H4 (cell line): ENCODE measurements at places on chromosomes 3 and 15.
A peak's percentile ranks its signal among the peaks of the same experiment; 100 is the strongest.

DNA sequence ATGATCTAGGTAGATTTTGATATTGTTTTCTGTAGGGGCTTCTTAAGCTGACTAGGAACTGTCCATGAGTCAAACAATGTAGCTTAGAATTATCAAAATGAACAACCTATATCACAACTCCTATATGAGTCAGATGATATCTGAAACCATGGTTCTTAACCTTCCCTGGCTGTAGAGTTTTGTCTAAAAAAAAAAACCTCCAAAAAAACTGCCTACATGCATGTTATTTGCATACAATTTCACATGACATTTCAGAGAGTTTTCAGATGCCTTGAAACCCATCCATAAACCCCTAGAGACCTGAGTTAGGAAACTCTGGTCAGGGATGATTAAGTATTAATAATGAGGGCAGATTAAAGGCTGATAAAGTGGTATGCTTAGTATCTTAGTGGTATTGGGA, 157.0 kb downstream of the CHST2 start:
- DNase-seq: no peak

GRCh38 chr15:36323615-36324014, 255.8 kb upstream of the CDIN1 start:
- DNase-seq: no peak

DNA sequence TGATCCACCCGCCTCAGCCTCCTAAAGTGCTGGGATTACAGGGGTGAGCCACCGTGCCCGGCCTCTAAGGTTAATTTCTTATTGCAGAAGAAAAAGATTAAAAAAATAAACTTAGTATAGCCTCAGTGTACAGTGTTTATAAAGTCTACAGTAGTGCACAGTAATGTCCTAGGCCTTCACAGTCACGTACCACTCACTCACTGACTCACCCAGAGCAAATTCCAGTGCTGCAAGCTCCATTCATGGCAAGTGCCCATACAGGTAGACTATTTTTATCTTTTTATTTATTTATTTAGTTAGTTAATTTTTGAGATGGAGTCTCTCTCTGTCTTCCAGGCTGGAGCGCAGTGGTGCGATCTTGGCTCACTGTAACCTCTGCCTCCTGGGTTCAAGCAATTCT, 3.2 kb upstream of the FLNB start:
- no peak for DNase-seq

- DNase-seq: peak; percentile 48
These were observed 1031.8 kb upstream of the NR2F2 start for GRCh38 chr15:95298729-95299128.

DNA sequence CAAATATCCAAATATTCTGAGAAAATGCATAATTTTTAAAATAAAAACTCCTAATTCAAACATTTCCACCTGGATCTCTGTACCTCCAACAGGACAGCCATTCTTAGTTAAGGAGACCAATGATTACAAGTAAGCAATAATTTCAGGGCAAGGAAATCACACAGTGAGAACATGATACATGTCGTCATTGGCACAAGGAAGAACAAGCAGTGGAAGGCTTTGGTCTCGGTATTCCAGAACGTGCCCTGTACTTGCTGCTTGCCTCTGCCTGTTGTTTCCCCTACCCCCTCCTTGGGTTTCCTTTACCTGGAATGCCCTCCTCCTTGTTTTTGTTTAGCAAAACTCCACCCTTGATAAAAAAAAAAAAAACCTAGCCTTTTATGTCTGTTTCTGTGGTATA, 72.8 kb downstream of the PPM1L start:
- DNase-seq: no peak

DNA sequence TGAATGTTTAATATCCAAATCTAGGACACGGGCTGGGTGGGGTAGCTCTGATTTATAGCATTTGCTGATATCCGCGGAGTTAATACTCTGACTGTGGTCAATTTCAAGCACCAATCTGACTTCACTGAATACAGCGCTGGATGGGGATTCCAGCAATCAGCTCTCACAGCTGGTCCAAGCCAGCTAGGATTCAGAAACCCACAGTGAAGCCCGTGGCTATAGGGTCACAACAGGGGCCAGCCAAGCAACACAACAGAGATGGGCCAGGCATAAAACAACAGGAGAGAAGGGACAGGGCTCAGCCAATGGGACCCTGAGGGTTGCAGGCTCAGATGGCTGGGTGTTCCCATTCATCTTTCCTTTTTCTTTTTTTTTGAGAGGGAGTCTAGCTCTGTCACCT, 5.4 kb upstream of the LMAN1L start:
- no peak for DNase-seq

DNA sequence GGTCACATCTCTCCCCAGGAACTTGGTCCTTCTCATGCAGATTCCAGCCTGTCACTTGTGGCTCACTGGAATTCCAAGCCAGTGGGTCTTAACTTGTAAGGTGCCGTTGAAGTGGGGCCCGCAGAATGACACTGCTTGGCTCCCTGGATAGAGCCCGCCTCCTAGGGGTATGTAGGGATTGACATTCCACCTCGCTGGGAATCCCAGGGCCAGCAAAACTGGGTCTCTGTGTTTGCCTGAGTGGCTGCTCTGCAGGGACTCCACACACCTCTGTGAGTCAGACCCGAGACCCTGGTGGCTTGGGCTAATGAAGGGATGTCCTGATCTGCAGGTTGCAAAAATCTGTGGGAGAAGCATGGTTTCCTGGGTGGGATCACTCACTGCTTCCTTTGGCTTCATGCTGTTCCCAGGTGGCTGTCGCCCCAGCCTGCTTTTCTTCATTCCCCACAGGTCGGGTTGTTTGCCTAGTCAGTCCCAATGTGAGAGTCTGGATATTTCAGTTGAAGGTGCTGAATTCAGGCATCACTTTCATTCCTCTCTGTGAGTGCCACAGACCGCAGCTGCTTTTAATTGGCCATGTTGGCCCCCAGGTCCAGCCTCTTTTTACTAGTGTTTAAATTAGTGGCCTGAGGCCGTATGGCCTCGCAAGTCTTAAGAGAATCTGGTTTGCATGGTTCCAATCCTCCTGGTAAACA, 156.0 kb upstream of the TRIM42 start:
- no peak for DNase-seq

- DNase-seq: no peak
These were observed 82.3 kb downstream of the AAGAB start for GRCh38 chr15:67172172-67172571.

DNA sequence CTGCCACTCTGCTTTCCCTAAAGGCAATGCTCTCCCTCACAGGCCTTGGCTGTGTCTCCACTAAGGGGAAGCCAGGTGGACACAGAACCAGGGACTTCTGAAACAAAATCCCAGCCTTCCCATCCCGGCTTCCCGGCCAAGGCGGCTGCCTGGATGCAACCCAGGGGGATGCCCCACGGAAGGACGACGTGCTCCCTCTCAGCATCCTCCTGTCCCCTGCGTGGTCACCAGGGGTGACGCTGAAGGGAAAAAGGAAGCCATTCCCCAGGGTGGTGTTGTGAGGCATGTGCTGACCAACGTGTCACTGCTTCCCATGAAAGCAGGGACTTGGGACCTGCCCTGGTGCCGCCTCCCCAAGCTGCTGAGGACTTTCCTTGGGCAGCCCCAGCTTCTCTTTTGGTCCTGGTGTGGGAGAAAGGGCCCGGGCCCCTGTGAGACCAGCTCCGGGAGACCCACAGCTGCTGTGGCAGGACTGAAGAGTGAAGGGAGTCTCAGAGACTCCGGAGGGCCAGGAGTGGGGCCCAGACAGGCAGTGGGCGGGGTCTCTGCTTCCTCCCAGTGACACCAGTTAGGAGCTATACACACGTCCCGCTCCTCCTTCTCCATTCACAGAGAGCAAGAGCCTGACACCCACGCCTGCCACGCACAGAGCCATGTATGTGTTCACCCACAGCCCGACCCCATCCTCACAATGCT, 139.2 kb downstream of the NUP210 start:
- no peak for DNase-seq

DNA sequence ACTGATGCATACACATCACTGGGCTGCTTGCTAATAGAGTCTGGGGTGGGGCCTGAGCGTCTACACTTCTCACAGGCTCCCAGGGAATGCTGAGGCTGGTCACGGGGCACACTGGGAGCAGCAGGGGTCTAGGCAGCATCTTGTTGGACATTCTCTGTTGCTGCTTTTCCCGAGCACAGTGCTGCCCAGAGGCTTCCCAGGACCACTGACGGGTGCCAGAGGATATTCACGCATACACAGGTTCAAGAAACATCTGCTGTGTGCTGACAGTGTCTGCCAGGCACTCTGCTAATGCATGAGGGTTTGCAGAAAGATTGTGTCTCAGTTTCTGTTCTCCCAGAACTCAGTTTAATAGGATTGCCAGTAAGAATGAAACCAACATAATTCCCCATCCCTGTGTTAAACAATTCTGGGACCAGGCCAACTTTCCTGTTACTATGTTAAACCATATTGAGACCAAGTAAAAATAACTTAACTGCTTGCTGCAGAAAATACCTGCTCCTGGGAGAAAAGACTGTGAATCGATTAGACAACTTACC, 23.9 kb upstream of the BCL2L10 start:
- DNase-seq: no peak

GRCh38 chr3:94269763-94270162, 206.9 kb downstream of the NSUN3 start:
- DNase-seq: no peak

- DNase-seq: no peak
These were observed 202.7 kb downstream of the MAGI1 start for GRCh38 chr3:65836047-65836446.

DNA sequence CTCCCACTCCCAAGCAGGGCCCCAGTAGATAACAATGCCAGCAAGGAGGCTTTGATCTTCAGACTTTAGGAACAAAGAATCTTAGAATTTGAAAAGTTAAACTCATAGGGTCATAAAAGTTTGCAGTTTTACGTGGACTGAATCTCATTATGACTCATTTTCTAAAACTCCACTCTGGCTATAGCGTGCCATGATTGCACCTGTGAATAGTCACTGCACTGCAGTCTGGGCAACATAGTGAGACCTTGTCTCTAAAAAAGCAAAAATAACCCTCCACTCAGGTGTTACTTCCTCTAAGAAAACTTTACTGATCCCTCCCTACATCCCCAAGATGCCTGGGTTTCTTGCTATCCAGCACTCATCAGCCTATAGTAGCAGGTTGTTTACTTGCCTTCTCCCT, 104.5 kb downstream of the IL20RB start:
- no peak for DNase-seq

GRCh38 chr3:33746416-33747116, 28.5 kb upstream of the CLASP2 start:
- DNase-seq: no peak

DNA sequence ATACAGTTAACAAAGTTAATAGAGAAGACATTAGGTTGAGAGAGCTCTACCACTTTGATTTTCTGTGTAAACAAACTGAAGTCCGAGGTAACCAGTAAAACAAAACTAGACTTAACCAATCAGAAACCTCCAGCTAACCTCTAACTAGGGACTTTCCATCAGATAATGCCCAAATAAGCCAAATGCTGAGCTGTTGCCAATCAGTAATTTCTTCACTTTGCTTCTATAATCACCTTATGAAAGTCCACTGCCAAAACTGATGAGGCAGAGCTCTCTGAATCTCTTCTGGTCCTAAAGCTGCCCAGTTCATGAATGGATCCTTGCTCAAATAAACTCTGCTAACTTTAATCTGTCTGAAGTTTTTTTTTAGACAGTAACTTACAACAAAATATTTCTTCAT, 448.0 kb upstream of the NECTIN3 start:
- DNase-seq: no peak

GRCh38 chr15:53297828-53298227, 461.6 kb downstream of the WDR72 start:
- no peak for DNase-seq

DNA sequence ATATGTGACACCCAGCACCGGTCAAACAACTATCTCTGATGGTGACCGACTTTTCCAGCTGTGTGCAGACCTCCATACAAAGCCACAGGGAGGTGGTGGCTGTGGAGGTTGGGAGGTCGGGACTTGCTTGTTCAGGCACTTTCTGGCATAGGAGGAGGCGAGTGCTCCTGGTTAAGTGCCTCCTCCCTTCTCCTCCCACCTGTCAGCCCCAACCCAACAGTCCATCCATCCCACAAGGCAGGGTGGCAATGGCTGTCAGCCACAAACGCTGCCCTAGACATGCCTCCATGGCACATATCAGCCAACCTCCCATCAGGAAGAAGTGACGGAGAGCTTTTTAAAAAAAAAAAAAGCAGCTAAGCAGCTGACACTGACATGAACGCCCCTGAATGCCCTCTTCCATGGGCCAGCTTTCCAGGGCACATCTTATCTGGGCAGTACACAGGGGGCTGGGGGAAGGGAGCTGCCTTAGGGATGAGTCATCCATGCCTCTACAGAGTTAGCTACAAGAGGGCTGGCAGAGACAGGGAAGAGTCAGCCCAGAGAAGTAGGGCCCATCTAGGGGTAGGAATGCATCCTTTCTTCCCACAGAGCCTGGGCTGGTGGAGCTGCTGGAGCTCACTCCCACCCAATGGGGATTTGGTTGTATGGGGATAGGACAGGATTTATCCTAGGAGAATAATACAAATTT, 41.2 kb downstream of the CCDC12 start:
- peak; percentile 89 for DNase-seq

- DNase-seq: no peak
These were observed 106.9 kb upstream of the SLCO2A1 start for GRCh38 chr3:134136604-134137003.

GRCh38 chr15:62986948-62987347, 55.6 kb upstream of the TPM1 start:
- DNase-seq: no peak

- DNase-seq: no peak
These were observed 157.1 kb upstream of the TGFBR2 start for GRCh38 chr3:30449290-30449632.

- peak; percentile 33 for DNase-seq
These were observed 32.0 kb downstream of the MAP4 start for GRCh38 chr3:47984075-47984728.

DNA sequence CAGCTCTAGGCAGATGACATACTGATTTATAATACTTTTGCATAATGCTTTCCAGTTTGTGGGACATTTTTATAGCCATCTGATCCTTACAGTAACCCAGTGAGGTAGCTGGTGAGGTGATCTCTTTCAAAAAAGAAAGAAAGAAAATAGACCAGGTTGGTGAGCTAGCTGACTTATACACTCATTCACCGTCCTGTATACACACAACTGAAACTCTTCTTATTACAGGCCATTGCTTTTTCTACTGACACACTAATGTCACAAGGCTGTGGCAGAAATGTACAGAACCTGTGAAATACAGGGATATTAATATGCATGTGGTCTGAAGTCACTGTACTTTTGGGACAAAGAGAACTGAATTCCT, 150.2 kb upstream of the BHLHE40 start:
- no peak for DNase-seq

DNA sequence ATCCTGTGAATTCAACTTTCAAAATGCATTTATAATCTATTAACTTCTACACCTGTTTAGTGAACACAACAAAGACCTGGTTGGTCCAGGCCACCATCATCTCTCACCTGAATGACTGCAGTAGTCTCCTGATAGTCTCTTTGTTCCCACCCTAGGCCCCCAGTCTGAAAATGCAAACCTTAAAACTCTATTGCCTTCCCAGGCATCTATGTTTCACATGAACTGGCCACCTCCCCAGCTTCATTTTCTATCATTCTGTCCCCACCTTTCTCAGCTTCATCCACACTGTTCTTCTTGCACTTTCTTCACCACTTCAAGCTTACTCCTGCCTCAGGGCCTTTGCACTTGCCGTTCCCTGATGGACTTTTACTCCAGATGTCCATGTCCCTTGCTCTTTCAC, 45.0 kb downstream of the CLSTN2 start:
- DNase-seq: no peak
